Karpas-422 (cell line): ENCODE measurements at places on chromosomes 1 and 21. TPM values are rescaled to one million over a fixed set of nuclear protein-coding genes. Genes with fewer than 3 reads are reported as not detected.

The KIF26B gene
- total RNA-seq = 2.3 and 3.3 TPM in 2 replicates

The CEP85 gene
- total RNA-seq = 23.8 and 31.5 TPM in 2 replicates

DNA sequence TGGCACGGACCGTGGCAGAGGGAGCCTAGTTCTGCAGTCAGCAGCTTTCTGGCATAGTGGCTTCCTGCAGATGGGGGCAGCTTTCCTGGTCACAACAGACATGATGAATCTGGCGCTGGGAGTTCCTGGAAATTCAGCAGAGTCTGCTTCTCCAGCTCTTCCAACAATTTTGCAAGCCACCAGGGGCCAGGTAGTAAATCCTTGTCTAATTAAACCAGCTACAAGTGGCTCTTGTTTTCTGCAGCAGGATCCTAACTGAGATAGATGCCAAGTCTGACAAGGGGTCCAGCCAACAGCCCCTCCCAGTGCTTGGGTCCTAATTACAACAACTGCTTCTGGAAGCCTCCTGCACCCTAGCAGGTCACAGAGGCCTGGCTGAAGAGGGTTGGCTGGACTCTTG lies 35.8 kb downstream of the TRIM62 start:
- DNase-seq = no peak

- no peak for DNase-seq
Measured at GRCh38 chr1:33322109-33322508, 1.2 kb upstream of the A3GALT2 start.

DNA sequence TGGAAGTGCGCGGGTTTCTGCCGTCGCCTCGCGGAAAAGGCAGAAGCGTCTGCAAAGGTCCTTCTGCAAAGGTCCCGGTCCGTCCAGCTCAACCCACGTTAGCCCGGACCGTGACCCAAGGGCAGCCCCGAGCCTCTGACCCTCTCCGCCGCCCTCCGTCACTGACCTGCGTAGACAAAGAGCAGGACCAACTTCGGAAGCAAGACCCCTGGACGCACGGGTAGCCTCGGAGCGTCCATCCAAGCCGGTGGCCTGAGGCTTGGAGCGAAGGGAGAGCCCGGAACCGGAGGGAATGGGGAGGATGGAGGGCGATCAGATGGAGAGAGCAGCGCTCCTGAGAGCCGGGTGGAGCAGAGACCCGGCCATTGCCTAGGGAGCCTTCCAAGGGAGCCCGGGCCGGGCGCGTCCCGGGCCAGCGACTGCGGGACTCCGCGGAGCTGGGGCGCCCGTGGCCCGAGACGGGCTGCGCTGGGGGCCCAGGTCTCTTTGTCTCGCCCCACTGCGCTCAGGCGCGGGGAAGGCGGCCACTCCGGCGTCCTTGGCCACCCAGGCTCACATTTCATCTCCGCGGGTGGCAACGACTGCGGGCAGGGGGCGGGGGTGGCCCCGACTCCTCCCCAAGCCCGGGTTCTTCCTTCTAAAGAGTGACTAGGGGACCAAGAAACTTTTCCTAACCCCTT lies at the start of gene CYYR1:
CYYR1 (minus strand) TSS at position 585 of the 680 bp plus-strand sequence; CDS start at position 239, 346 bp downstream.
- no peak for DNase-seq

DNA sequence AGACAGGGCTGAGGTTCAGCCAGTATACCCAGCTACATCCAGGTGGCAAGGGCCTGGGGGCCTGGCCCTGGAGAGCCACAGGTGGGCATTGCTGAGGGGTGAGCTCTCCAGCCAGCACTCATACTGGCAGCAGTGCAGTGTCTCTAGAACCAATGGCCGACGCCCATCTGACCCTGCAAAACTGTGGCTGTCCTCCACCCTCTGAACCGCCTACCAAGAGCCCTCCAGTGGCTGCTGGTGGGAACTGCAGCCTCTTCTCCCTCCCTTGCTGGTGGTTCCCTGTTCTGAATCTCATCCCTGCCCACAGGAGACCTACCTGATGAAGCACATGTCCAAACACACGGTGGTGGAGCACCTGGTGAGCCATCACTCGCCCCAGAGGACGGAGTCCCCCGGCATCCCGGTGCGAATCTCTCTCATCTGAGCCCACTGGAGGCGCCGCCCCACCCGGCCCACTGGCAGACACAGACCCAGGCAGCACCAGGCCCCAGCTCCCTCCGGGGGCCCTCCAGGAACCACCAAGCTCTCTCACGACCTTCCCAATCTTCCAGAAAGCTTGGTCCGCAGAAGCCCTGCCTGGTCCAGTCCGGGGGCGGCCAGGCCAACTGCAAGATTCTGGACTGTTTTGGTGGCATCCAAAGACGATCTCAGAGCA lies 22.1 kb downstream of the A3GALT2 start:
- DNase-seq = peak; percentile 87

DNA sequence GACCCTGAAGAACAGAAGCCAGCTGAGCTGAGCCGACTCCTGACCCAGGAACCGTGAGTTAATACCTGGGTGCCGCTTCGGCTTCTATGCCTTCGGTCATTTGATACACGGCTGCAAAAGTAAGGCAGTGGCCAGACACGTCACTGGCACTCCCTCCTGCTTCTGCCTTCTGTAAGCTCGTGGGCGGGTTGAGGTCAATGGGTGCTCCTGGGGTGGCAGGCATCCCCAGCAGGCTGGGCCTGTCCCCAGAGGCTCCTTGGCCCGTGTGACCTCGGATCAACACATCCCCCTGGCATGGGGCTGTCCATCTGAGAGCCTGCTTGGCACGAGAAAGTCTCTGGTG lies 35.7 kb upstream of the COL6A1 start:
- DNase-seq = no peak

- DNase-seq = no peak
Measured at GRCh38 chr1:1873186-1873585, 17.7 kb downstream of the GNB1 start.

- no peak for DNase-seq
Measured at GRCh38 chr1:112710159-112710558, 3.2 kb upstream of the RHOC start.

The ACTA1 gene
- not detected in 2 replicates for total RNA-seq

- peak; percentile 82 for DNase-seq
Measured at GRCh38 chr1:203273869-203274602, 31.3 kb upstream of the BTG2 start.

The KANK4 gene
- total RNA-seq = 0.11 and 0.60 TPM in 2 replicates

GRCh38 chr1:229437443-229437842 lies 3.5 kb upstream of the ACTA1 start:
- DNase-seq = no peak

GRCh38 chr1:198151688-198152087 lies 5.1 kb upstream of the NEK7 start:
- no peak for DNase-seq

DNA sequence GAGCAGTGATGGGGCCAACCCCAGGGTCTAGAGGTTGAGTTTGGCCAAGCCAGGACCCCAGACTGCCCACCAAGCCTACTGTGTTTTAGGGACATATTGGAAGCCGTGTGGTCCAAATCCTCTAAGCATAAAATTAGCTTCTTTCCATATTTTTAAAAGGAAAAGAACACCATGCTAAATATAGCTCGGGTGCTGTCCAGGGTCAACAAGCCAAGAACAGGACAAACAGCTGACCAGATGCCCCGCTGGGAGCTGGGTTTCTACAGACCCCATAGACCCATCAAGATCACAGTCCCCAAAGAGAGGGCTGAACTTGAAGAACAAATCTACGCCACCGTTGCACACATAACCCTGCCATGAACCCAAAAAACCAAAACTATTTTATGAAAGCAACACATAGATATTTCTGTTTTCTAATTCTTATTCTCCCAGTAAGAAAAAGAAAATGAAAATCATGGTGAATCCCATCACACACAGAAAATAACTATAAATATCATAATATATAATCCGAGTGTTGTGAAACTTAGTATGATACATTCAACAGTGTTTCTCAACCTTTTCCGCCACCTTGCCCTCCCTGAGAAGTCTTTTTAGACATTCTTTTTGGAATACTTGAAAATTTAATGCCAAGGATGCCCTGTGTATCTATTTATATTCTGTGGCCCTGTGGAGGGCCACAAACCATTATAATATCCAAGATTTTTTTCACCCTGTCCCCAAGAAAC lies 36.2 kb upstream of the FHAD1 start:
- DNase-seq = no peak

- no peak for DNase-seq
Measured at GRCh38 chr1:247647864-247648263, 31.7 kb downstream of the OR13G1 start.

- DNase-seq = no peak
Measured at GRCh38 chr1:79052829-79053449, 46.4 kb upstream of the ADGRL4 start.

- no peak for DNase-seq
Measured at GRCh38 chr1:248850124-248850523, 8.8 kb downstream of the ZNF692 start.

DNA sequence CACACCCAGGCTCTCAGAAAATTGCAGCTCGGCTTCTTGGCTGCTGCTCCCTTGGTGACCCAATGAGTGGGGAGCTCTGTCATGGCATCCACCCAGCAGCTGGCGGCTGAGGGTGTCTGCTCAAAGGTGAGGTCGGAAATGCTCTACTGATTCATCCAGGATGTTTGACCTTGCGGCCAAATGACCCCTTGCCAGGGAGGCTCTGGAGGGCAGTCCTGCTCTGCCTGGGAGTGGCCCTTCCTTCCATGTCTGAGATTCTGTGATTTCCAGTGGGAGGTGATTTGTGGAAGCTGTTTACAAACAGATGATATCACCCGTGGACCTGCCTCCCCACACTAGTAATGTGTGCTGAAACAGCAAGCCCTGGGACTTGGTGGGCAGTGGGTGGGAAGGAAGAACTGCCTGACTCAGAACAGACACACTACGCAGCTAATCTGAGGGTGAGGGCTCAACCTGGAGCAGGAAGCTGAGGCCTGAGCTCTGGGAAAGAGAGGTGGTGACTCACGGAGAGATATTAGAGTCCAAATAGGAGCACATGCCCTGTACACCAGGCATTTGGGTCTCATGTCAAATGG lies 3.0 kb downstream of the CRCT1 start:
- DNase-seq = no peak

The CCDC181 gene
- total RNA-seq = not detected in 2 replicates

- no peak for DNase-seq
Measured at GRCh38 chr1:97061604-97062003, 340.0 kb downstream of the PTBP2 start.

The CNTN2 gene
- not detected in 2 replicates for total RNA-seq

GRCh38 chr1:94120570-94120901 lies 412 bp downstream of the ABCA4 start:
- DNase-seq = no peak

- peak; percentile 80 for DNase-seq
Measured at GRCh38 chr1:187744665-187745064, 915.9 kb downstream of the PLA2G4A start.

The AMY1A gene
- total RNA-seq = not detected in 2 replicates

DNA sequence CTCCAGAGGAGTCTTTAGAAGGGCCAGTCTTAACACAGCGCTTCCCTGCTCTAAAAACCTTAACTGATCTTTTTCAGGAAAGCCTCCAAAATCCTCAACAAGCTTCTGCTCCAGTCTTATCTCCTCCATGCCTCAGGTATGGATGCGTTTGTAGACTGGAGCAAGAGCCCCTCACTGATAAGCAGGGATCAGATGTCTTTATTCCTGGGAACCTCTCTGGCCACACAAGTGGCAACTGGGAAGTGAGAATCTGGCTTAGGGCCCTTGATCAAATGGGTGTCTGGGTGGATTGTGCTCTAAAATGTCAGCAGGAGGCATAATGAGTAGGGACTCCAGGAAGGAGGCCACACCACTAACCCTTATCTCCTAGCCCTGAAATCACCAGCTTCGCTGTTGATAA lies 1.4 kb downstream of the ZBTB8A start:
- peak; percentile 39 for DNase-seq

The ELAPOR1 gene
- total RNA-seq = 0.22 and 4.7 TPM in 2 replicates

The HSD3B1 gene
- total RNA-seq = not detected in 2 replicates

DNA sequence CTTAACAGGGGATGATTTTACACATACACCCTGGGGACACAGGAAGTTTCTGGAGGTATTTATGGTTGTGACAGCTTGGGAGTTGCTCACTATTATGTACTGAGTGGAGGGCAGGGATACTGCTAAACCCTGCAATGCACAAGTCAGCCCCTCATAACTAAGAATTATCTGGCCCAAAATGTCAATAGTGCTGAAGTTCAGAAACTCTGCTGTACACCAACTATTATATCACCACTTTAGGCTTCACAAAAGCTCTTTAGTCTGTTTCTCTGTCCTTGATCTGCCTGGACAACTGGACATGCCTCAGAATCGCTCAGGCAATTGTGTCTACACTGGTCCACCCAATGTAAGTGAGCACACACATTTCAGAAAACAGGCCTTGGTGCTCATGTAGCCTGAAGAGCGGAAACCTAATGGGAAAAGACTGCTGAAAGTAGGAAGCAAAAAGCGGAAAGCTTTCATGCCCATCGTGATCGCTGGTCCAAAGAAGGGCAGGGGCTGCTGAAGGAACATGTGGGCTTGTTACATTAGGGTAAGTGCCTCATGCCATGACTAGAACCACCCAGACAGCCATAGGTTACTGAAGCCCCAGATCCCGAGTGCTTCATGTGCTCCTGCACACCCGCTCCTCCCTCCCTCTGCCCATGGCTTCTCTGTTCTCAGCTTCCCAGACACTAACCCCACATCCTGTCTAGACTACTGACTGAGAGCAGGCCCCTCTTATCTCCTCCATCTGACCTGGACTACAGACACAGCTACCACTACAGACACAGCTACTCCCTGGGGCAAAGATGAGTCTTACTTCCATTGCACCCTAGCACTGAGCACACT lies 73.5 kb downstream of the LRIG2 start:
- no peak for DNase-seq

DNA sequence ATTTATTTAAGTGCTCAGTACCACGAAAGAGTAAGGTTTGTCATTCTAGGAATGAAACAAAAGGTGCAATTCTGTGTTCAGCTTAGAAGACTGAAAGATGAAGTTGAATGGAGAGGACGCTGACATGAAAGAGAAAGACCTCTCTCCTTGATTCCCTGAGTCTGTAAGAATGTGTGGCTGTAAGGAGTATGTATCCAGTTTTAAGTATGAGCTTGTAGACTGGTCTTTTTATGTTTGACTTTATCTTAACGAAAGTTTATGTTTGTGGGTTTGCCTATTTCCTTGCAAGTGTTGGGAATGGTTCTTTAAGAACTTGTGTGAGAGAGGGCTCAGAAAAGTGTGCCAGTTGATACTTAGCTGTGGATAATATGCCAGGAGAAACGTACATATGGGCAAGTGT lies 1.4 kb downstream of the CHD1L start:
- DNase-seq = peak; percentile 53

GRCh38 chr1:53450225-53450624 lies 9.0 kb upstream of the DMRTB1 start:
- DNase-seq = peak; percentile 65

GRCh38 chr1:95640746-95641145 lies 406.7 kb downstream of the RWDD3 start:
- DNase-seq = no peak

DNA sequence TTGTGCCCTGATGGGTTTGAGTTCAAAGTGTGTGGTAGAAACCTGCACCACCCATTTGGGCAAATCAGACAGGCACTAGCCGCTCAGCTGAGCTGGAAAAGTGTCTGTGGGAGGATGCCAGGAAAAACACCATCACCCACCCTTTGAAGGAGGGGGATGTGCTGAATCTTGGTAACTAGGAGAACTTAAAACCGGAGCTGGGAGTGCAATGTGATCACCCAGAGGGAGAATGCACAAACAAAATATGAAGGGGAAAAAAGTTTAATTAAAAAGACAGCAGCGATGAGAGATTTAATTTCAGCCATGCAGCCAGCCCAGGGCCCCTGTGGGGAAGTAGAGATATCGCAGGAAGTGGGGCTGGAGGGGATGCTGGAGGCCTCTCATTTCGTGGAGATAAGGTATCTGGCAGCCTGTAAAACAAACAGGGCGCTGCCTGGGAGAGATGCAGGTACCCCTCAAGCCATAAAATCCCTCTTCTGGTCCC lies 86.8 kb upstream of the BCAR3 start:
- DNase-seq = no peak

GRCh38 chr1:36175137-36176095 lies 19.5 kb downstream of the MAP7D1 start:
- DNase-seq = peak; percentile 76

The TNFRSF25 gene
- 0.58 TPM in 1 of 2 replicates, not detected in the other for total RNA-seq

The MARK1 gene
- 0.90 and 1.3 TPM in 2 replicates for total RNA-seq
